ENCODE measurements at places on chromosomes 5 and 9.

DNA sequence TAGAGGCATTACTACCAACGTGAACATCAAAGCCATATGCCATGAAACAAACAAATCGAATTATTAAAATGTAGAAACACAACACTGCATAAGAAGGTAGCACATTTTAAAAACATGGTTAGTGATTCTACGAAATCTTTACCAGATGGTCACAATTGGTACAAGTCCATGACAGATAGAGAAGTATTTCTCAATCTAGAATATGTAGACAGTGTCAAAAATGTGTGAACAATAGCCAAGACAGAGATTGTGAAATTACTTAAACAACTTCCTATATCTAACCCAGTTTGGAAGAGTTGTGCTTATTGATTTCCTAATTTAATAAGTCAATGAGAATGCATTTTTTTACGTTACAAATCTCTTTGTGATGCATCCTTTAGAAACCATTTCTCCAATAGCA, 1121.6 kb downstream of the MAT2B start:
- DNase-seq, result no peak

GRCh38 chr5:24816206-24816605, 171.4 kb upstream of the CDH10 start:
- DNase-seq, result no peak

DNA sequence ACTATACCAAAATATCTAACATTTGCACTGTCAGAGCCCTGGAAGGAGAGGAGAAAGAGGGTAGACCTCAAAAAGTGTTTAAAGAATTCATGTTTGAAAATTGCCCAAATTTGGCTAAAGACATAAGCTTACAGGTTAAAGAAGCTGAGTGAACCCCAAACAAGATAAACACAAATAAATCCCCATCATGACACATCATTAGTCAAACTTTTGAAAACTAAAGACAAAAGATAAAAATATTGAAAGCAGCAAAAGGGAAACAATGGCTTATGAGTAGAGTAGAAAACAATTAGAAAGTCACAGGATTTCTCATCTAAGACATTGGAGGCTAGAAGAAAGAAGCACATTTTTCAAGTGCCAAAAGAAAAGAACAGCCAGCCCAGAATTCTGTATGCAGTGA, 6.1 kb upstream of the UBLCP1 start:
- DNase-seq, result no peak

DNA sequence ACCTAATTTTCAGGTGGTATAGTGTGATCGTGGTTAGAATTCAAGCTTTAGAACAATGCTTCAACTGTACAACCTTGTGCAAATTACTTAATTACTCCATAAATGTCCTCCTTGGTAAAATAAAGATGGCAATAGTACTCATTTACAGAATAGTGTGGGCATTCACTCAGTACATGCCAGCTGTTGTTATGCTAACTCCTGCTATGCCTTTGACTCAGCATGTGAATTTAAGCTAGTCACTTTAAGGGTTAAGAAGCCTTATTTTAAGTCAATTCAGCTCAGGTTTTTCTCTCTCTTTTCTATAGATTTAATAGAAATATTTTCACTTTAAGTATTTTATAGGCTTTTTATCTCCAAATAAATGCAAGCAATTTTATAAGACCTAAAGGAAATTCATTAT, 335.6 kb upstream of the ITGA1 start:
- DNase-seq, result no peak

DNA sequence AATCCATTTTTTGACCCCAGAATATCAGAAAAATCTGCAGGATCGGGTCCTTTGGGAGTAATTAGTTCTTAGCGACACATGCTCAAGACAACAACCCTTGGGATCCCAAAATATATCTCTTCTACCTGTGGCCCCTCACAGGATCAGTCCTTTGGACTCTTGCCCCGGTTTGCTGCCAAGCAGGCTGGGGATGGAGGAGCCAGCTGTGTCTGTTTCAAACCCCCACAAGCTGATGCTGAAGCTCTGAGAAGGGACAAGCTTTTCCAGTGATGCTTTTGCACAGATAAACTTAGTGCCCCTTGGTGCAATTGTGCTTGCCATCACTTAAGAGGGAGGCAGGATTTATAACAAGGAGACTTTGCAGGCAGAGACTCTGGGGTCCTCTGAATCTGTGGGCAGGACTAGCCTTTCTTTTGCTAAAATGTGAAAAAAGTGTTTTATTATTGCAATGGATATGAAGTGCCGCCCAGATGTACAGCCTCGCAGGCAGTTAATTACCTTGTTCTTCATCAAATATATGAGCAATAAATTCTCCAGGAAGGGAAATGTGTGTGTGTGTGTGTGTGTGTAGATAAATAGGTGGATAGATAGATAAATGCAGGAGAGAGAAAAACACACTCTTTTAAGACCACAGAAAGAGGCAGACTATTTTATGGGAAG, 9.6 kb upstream of the LHX2 start:
- no peak for DNase-seq

DNA sequence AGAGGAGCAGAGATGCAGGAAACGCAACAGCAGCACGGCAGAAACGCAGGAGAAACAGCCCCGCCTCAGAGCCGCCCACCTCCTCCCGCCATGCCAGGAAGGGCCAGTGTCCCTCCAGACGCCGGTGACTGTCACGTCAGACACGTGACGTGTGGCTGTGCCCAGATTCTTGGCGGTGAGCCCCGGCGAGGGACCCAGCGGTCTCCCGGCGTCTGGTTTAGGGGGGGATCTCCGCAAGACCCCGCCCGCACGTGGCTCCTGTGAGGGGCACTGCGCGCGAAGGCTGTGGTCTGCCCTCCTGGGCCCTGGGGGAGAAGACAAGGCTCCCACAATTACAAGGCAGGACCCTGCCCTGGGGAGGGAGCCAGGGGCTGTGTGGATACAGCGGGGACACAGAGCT, 2.4 kb upstream of the LCN8 start:
- no peak for DNase-seq

DNA sequence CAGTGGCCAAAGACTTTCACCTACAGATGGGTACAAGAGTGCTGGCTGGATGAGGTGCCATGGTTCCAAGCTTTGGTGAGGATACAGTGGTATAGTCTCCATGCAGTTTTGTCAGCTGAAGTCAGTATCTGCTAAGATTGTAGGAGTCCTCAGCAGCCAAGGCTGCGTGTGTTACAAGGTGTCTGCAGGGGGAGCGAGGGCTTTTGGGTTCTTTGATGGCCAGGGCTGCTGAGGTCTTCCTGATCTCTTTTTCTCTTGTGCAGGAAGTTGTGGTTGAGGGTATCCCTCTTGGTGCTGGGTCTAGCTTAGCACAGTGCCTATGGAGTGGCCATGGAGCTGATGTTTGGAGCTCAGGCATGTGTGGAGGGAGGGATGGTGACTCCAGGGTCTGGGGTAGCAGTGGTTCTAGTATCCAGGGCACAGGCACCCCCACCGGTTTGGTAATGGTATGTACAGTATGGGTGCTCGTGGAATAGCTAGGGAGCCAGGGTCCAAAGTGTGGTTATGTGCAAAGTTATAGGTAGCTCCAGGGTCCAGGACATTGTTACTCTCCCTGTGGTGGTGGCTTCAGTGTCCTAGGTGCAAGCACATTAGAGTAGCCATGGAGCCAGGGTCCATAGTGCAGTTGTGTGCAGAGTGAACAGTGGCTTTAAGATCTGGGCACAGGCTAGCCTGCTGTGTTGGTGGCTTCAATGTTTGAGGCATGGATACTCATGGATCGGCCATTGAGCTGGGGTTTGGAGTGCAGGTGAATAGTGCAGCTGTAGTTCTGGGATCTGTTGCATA, 36.7 kb downstream of the CNTLN start:
- DNase-seq, result no peak

- DNase-seq, result no peak
Measured at GRCh38 chr5:132271251-132272246, 14.1 kb downstream of the PDLIM4 start.

- DNase-seq, result no peak
Measured at GRCh38 chr9:37447111-37447510, 18.1 kb downstream of the ZBTB5 start.

GRCh38 chr5:68398146-68398812, 182.7 kb downstream of the PIK3R1 start:
- DNase-seq, result no peak
